ENCODE measurements at places on chromosomes 2 and 18.

- no peak for DNase-seq
These were observed 39.7 kb downstream of the CDCA7 start for GRCh38 chr2:173394091-173394974.

- no peak for DNase-seq
These were observed 9.3 kb upstream of the PSMD1 start for GRCh38 chr2:231047274-231047922.

DNA sequence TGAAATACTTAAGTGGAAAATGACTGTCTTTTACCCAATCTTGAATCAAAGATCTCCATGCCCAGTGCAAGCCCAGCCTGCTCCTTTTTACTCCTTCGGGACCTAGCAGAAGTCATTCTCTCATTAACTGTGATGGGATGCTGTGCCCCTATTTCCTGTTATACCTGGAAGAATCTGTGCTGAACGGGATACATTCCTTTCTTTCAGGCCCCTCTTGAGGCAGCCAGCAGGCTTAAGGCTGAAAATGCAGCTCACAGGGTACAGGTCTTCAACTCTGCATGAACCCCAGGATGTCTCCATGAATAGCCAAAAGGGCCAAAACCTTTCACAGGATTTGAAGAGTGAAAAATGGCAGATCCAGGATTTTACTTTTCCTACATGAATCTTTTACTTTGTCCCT, 784.8 kb upstream of the KLHL29 start:
- DNase-seq, result no peak

DNA sequence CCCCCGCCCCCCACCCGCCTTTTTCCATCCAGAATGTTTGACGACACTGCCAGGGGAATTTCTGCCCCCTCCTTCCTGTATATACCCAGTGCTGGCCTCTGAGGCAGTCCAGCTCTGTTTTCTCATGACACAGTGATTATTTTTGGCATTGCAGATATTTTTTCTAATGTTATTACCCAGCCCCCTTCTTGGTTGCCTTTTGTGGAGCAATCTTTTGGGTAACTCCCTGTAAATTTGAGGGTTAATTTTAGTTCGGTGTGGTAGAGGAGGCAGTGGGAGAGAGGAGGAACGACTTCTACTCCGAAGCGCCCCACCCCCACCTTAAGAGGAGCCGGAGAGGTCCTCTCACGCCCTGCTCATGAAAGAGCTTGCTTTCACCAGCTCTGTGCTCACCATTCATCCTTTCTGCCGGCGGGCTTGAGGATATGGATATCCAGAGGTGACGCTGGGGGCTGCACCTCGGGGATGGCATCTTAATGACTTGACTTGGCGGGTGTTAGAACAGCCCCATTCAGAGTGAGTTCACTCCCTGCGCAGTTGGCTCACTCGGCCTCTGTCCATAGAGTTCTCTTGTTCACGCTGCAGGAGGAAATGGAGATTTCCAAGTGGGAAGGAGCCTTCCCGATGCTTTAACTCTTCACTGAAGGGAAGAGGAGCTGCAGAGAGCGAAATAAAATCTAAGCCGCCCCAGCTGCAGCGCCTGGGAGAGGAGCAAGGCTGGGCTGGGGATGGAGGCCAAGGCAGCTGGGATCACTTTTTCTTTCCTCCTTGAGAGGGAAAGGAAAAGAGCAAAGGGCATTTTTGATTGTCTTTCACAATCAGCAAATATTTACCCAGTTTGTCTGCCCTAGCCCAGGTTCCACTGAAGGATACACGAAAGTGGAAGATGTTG, 38.4 kb downstream of the EPAS1 start:
- no peak for DNase-seq

- DNase-seq, result no peak
These were observed 6.2 kb downstream of the TTL start for GRCh38 chr2:112488201-112488600.

GRCh38 chr18:31555971-31556747, 35.5 kb upstream of the TTR start:
- DNase-seq, result peak; percentile 66

DNA sequence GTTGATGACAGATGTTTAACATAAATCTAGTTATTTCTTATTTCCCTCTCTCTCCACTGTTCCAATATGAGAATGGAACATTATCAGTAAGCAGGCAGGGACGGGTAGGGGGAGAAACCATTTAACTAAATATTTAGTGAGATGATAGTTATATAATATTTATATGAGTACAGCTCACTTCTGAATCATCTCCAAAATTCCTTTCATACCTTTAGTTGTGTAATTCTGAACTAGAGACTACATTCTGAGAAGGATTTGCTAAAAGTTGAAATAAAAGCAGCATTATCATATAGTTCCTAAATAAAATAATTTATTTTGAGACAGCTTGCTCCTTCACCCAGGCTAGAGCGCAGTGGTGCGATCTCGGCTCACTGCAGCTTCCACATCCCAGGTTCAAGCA, 41.4 kb downstream of the B4GALT6 start:
- no peak for DNase-seq

DNA sequence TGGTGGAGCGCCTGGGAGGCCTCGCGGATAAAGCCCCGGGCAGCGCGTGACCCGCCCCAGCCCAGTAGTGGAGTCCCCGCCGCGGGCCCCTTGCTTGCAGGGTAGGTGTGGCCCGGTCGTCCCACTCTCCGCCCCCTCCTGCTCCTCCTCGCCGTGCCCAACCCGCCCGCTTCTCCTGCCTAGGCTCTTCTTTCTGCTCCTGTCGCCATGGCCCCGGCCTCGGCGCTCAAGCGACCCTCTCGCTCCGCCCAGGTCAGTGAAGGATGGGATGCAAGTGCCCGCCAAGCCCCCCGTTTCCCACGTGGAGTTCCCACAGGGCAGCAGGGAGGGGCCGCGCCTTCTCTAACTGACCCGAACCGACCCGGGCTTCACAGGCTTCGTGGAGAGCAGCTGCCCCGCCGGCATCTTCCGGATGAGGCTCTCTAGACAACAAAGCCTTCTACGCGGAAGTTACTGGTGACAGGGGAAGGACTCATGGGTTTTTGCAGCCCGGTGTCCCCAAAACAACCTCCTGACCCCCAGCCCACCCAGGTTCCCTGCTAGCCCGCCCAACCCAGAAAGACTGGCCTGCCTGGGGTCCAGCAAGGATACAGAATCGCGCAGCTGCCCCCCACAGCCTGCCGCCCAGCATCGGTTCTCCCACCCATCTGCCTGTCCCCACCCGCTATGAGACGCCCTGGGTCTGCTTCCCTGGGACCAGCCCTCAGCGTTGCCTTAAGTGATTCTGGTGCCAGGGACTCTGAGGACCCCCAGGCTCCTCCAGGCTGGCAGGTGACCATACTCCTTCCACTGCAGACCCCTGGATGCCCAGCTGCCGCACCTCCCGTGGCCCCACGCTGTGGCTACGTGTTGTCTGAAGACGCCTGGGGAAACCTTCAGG, 32.8 kb downstream of the TTC32 start:
- DNase-seq, result no peak

DNA sequence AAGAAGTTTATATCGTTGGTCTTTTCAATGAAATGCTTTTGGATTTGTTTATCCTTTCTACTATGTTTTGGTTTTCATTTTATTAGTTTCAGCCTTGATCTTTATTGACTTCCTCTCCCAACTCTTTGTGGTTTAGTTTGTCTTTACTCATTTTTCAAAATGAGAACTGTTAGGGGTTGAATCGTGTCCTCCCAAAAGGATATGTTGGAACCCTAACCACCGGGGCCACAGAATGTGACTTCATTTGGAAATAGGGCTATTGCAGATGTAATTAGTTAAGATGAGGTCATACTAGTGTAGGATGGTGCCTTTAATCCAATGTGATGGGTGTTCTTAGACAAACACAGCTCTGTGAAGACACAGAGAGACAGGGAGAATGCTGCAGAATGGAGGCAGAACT, 60.4 kb upstream of the IL1R2 start:
- DNase-seq, result no peak

DNA sequence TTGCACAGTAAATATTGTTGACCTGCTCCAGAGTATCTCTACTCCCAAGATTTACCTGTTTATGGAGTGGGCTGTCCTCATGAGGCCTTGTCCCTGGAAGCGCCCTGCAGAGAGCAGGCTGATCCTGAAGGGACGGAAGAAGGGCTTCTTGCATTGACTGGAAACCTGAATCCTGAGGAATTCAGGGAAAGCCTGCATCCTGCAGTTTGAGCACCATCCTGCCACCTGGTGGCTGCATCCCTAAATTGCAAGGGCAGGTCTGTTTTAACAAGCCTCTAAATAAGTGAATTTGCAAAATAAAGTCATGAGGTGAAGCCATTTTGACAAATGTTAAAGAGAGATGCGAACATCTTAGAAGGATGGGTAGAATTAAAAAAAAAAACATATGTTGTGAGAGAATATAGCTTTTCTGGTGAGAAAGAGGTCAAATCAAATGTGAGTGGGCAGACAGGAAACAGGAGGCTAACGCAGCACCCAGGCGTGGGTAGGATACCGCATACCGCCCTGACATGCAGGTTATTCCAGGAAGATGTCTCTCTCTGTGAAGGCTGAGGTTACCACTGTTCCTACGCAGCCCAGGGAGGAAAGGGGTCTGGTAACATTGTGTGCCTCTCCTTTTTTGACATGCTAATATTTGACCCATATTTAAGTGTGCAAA, 754.9 kb downstream of the RNF144A start:
- DNase-seq, result no peak
